Fibroblast of gingiva (primary cell): ENCODE measurements at places on chromosomes 7 and 10.
A peak's percentile ranks its signal among the peaks of the same experiment; 100 is the strongest.

- DNase-seq = no peak
These were observed 438.7 kb upstream of the NRP1 start for GRCh38 chr10:33773253-33773573.

GRCh38 chr10:110837418-110838171 is 34.1 kb upstream of the PDCD4 start:
- DNase-seq = no peak

DNA sequence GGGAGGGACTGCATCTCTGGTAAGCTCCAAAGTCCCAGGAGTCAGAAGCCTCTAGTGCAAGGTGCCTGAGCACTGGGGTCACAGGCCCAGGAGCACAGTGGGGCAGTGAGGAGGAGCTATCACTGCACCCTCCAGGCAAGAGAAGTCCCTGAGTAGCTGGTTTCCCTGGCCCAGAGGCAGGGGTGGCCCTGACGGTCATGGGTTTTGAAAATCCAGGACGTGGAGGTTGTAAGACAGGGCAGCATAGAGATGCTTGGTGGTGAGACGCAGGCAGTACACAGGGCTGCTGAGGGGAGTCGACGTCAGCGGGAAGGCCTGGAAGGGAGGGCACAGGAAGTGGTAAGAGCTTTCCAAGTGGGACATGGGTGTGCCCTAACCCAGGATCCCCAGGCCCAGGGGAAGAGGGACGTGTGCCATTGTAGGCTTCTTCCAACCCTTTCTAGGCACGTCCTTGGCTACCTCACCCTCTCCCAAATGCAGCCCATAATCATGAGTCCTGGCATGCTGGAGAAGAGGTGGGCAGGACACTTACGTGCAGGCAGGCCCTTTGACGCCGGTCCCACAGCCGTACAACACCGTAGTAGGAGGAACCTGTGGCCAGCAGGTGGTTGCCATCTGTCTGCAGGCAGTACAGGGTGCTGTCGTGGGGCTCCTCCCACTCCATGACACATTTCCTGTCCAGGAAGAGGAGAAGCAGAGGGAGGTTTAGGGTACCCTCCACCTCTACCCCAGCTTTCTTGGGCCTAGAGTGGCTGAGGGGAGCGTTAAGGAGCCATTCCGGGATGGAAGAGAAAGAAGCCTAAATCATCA is 23.2 kb downstream of the DPCD start:
- DNase-seq = no peak

DNA sequence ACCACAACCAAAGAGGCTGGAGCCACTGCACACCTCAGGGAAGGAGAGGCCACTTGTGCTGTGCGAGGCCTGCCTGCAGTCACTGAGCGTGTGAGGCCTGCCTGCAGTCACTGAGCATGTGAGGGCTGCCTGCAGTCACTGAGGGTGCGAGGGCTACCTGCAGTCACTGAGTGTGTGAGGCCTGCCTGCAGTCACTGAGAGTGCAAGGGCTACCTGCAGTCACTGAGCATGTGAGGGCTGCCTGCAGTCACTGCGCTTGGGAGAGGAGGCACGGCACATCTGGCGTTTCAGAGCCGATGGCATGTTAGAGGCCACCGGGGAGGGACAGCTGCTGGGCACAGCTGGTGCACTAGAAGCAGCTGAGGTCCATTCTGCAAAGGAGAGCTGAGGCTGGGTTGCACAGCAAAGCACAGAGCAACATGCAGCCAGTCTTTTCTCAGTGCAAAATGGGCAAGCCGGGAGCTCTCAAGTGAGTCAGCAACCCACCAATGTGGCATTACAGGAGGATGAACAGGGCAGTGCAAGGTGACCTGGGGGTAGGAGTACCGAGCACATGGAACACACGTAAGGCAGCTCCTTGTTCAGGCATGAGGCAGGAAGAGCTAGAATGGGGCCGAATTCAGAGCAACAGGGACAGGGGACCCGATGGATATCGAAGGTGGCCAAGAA is 540.1 kb downstream of the PTPRN2 start:
- no peak for DNase-seq

DNA sequence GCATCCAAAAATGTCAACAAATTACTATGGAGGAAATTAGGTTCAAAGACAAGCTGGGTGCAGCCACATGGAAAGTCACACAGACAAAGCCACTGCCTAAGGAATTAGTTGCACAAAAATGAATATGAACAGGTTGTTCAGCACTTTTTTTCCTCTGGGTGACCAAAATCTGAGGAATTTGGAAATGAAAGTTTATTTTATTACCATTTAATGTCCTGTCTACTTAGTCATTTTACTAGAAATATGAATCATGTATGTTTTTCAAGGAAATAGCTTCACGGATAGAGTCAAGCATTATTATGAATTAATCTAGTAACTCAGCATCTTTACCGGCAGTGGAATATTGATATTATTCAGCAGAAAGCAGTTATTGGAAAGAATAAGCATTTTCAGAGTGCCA is 106.3 kb downstream of the ANK3 start:
- no peak for DNase-seq

- DNase-seq = peak; percentile 24
These were observed 143.2 kb upstream of the MEOX2 start for GRCh38 chr7:15829691-15830090.

DNA sequence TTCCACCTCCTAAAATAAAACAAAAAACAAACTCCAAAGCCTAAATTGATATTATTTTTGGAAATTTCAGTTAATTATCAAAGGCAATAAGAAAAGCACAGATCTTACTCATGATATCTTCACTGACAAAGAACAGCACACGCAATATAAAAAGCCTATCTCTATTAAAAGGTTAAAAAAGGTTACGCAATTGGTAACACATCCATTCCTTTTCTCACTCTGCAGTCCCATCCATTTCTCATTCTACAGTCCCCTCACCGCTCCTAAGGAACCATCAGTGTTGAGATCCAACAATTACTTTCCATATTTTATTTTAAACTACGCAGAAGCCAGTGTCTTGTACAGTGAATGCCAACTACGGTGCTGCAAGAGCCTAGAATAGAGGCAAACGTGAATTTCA is 1.3 kb downstream of the SEC61G start:
- DNase-seq = no peak

- DNase-seq = no peak
These were observed 144.3 kb downstream of the ZNF248 start for GRCh38 chr10:37713132-37713501.

- peak; percentile 100 for DNase-seq
These were observed at the start of gene NDUFA5 for GRCh38 chr7:123557398-123558288. NDUFA5 (minus strand) TSS chr7:123557818; CDS start chr7:123557795, 23 bp downstream.

- DNase-seq = no peak
These were observed 672.5 kb upstream of the ANKRD30A start for GRCh38 chr10:36452851-36453250.

- DNase-seq = no peak
These were observed 43.1 kb downstream of the CUX1 start for GRCh38 chr7:101860316-101861217.

DNA sequence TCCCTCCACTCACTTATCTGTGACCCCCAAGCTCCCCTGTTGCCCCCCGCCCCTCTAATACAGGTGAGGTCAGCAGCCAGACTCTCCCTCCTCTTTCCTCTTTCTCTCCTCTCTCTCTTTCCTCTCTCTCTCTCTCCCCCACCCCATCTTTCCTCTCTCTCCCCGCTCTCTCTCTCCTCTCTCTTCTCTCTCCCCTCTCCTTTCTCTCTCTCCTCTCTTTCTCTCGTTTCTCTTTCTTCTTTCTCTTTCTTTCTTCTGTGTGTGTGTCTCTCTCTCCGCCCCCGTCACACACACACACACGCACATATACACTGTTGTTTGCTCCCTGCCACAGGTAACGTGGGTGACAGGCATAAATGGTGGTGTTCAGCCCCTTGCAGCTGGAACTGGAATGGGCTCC is 37.2 kb upstream of the PSMG3 start:
- no peak for DNase-seq
